Activated CD8-positive, alpha-beta memory T cell treated with anti-CD3 and anti-CD28 coated beads for 1 hour (primary cell): ENCODE measurements at places on chromosomes 3 and 15.

DNA sequence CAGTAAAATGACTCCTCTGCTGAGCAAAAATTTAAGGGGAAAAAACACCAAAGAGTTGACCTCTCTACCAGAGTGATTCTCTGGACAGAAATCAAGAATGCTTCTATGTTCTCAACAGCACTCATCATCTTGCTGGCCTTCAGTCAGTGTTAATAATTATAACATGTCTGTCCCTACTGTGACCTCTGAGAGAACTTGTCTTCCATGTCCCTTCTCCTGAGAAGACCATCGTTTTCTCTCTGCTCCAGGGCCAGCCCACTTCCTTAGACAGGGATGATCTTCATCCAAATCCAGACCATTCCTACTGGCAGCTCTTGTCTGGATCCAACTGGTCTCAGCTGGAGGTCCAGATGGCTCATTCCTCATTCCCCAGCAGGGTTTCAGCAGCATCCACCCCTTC, 139.0 kb upstream of the NECTIN3 start:
- no peak for DNase-seq

- no peak for DNase-seq
Observed at GRCh38 chr3:4656059-4656458, 162.9 kb downstream of the ITPR1 start.

DNA sequence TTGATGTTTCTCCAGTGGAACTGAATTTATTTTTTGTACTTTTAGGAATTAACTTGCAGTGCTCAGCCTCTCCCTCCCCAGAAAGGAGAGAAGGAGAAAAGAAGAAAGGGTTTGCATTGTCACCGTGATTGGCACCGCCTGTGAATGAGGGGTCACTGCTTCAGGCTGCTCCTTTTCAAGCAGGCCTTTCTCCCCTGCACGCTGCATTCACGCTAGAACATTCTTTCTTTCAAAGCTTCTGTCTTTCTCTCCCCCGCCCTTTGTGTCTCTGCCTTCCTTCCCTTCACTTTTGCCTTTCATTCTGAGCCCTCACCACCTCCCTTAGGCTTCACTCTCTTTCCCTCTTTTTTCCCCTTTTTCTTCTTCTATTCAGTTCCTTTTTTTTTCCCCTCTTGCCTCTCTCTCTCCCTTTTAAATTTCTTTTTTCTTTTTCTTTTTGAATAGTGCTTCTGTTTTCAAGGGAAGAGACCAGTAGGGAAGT, 42.4 kb downstream of the ZNF710 start:
- no peak for DNase-seq

- no peak for DNase-seq
Observed at GRCh38 chr15:41885321-41885720, 8.5 kb downstream of the SPTBN5 start.
